ENCODE measurements at places on chromosomes 5 and 9.

- DNase-seq: no peak
These were observed 218.1 kb downstream of the CETN3 start for GRCh38 chr5:90191352-90192045.

DNA sequence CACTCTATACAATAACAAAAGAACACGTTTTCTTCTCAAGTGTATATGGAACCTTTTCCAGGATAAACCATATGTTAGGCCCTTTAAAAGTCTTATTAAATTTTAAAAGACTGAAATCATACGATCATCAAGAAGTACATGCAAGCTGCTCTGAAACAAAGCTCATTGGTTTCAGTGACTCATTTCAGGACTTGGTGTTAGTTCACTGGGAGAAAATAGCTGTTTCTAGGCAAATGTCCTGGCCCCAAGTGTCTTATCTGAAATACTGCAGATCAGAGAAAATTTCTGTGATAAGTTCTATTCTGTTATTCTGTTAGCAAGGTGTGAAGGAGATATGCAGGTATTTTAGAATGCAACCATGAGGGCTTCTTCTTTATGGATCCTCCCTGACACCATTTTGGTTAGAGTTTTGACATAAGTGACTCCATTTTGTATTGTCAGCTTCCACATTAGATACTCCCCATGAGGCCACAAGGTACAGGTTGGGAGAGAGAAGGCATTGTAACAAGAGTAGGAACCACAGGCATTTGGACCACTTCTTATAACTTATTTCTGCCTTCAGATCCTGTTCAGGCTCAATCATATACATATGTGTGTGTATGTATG lies 7.5 kb upstream of the CCDC180 start:
- DNase-seq: no peak

DNA sequence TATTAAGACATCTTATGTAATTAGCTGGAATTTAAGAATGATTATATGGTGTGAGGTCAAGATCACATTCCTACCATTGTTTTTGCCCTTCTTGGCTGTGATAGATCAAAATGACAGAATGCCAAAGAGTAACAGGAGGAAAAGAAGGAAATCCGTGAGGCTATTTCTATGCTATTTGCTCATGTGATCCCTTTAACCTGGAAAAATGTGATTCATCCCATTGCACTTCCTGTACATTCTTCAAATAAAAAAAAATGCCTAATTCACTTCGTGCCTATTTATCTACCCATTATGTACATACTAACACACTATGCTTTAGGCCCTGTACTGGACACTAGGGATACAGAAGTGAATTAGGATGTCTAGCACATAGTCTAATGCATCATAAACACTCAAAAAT lies 154.1 kb upstream of the PAPPA start:
- no peak for DNase-seq

DNA sequence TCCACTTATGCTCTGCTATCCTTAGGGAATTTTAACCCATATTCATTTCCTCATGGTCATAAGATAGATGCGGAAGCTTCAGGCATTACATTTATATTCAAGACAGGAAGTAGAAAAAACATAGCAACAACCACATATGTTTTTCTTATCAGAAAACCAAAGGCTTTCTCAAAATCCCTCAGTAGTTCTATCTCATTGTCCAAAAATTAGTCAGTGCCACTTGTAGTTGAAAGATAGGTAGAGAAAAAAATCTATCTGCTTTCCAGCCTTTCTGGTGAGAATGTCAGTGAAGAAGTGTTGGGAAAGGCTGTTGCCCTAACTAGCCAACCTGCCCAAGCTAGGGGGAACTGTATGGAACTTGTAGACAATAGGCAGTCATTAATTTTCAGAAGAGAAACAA lies 23.5 kb upstream of the MOCS2 start:
- DNase-seq: no peak

DNA sequence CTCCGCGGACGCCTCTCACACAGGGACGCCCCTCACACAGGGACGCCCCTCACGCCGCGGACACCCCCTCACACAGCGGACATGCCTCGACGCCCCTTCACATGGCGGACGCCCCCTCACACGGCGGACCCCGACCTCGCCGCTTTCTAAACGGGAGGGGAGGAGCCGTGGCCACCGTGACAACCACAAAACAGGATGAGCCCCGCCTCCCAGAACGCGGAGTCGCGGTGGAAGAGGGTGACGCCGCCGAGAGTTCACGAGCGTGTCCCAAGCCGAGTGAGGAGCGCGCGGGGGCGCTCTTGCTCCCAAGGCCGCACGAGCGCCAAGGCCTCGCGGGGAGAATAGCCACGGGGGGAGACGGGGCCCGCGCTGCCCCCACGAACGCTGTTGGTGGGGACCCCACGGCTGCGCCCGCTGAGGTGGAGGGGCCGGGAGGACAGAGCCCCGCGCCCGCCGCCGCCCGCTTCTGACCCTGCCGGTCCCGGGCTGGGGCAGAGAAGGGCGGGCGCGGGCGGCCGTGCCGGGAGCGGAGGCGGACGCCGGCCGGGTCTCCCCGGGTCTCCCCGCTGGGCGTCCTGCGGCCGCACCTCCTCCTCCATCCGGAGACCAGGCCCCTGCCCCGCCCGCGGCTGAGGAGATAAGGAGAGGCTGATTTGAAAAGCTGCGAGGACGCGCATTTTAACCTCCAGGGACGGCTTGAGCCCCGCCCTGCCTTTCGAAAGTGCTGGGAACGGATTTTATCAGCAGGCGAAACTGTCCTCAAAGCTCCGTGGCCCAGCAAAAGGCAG lies 3.9 kb upstream of the NKD2 start:
- peak; percentile 12 for DNase-seq
